Smooth muscle cell of the umbilical artery (primary cell): ENCODE measurements at places on chromosomes 16 and 17. TPM values are rescaled to one million over a fixed set of nuclear protein-coding genes. Genes with fewer than 3 reads are reported as not detected.

Gene TACO1
- 12.5 and 17.2 TPM in 2 replicates for total RNA-seq

Gene PDK2
- 13.1 and 16.1 TPM in 2 replicates for total RNA-seq

Gene CFAP97D1
- total RNA-seq = under 0.01 TPM in 1 of 2 replicates, not detected in the other

Gene CSH1
- total RNA-seq = not detected in 2 replicates

Gene KREMEN2
- not detected in 2 replicates for total RNA-seq

Gene KRT25
- total RNA-seq = not detected in 2 replicates

Gene RNF43
- not detected in 2 replicates for total RNA-seq

Gene CDH16
- total RNA-seq = not detected in 2 replicates

Gene HID1
- 0.18 and 0.30 TPM in 2 replicates for total RNA-seq

Gene TMC8
- not detected in 2 replicates for total RNA-seq

Gene PYDC1
- total RNA-seq = not detected in 2 replicates

Gene CCL7
- 2.5 and 4.8 TPM in 2 replicates for total RNA-seq

Gene CNTNAP1
- 24.9 and 52.4 TPM in 2 replicates for total RNA-seq

Gene SLC16A6
- total RNA-seq = 0.30 and 0.42 TPM in 2 replicates

Gene BRIP1
- 2.4 and 8.6 TPM in 2 replicates for total RNA-seq

Gene SLC2A4
- not detected in 2 replicates for total RNA-seq

Gene TAOK2
- total RNA-seq = 53.4 and 72.9 TPM in 2 replicates

Gene GFAP
- 1.5 and 2.0 TPM in 2 replicates for total RNA-seq

Gene GP2
- total RNA-seq = not detected in 2 replicates

Gene HOXB8
- under 0.01 and 0.97 TPM in 2 replicates for total RNA-seq

Gene CCL11
- not detected in 2 replicates for total RNA-seq

Gene CORO1A
- 0.59 and 2.4 TPM in 2 replicates for total RNA-seq

Gene SLFN12L
- total RNA-seq = under 0.01 TPM in 1 of 2 replicates, not detected in the other

Gene ETV4
- total RNA-seq = 0.59 and 4.9 TPM in 2 replicates

Gene MYOCD
- total RNA-seq = 5.2 and 32.7 TPM in 2 replicates

Gene GDE1
- total RNA-seq = 79.3 and 80.7 TPM in 2 replicates

Gene NPIPA2
- total RNA-seq = 0.59 TPM in 1 of 2 replicates, not detected in the other

Gene RNF222
- total RNA-seq = not detected in 2 replicates

Gene HBA1
- not detected in 2 replicates for total RNA-seq

Gene IGF2BP1
- 12.2 and 28.5 TPM in 2 replicates for total RNA-seq

Gene PIK3R6
- not detected in 2 replicates for total RNA-seq

Gene CEP95
- 16.9 and 27.9 TPM in 2 replicates for total RNA-seq

Gene TBC1D3K
- not detected in 2 replicates for total RNA-seq

Gene KRTAP16-1
- total RNA-seq = not detected in 2 replicates

Gene KRT15
- 1.8 and 8.6 TPM in 2 replicates for total RNA-seq

Gene ITGA2B
- total RNA-seq = under 0.01 and 0.14 TPM in 2 replicates

Gene PKMYT1
- 0.59 and 4.2 TPM in 2 replicates for total RNA-seq

Gene SHISA9
- total RNA-seq = under 0.01 TPM in 1 of 2 replicates, not detected in the other

Gene SLC6A4
- not detected in 2 replicates for total RNA-seq

Gene ANKFN1
- 0.14 TPM in 1 of 2 replicates, not detected in the other for total RNA-seq

Gene ZSCAN10
- not detected in 2 replicates for total RNA-seq

Gene C16orf86
- total RNA-seq = 2.2 and 5.6 TPM in 2 replicates

Gene ABCC3
- total RNA-seq = 5.6 and 9.1 TPM in 2 replicates

Gene PNPO
- total RNA-seq = 35.0 and 39.2 TPM in 2 replicates

Gene TAT
- total RNA-seq = not detected in 2 replicates

Gene TMED6
- total RNA-seq = 0.30 TPM in 1 of 2 replicates, not detected in the other
